ENCODE measurements at places on chromosomes 11 and 22. TPM values are rescaled to one million over a fixed set of nuclear protein-coding genes. Genes with fewer than 3 reads are reported as not detected.

GRCh38 chr11:8813658-8814057 lies 97.3 kb upstream of the AKIP1 start:
- no peak overlapping the region for H3K4me3 ChIP-seq
- DNase-seq, result peak; percentile 71
- H3K27me3 ChIP-seq, result no peaks in the 10 kb centered on the region
- H3K4me1 ChIP-seq, result peaks cover 17% of the 10 kb centered on the region
- H3K27ac ChIP-seq, result no peak overlapping the region

PKP3 gene
- 0.37 TPM for total RNA-seq

GRCh38 chr22:37892566-37893335 lies 13.3 kb upstream of the MICALL1 start:
- H3K27ac ChIP-seq, result no peak overlapping the region
- H3K36me3 ChIP-seq, result peaks cover 3% of the 10 kb centered on the region
- no peak for DNase-seq

PLEKHA7 gene
- 28.8 TPM for total RNA-seq

DNA sequence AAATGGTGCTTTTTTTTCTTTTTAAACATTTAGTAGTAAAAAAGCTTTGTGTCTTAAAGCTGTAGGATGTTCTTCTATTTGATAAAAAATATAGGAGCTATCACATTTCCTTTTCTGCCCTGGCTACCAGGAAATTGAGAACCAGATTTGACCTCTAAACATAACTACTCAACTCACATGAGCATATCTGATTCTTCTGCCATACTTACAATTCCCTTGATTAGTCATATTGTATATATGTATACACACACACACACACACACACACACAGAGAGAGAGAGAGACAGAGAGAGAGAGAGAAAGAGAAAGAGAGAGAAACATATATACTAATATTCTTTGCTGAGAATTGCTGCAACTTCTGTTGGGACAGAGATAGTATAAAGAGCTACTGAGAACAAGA lies 23.0 kb upstream of the GDPD4 start:
- H3K36me3 ChIP-seq, result peaks cover 3% of the 10 kb centered on the region
- H3K27me3 ChIP-seq, result no peaks in the 10 kb centered on the region
- no peak overlapping the region for H3K27ac ChIP-seq
- H3K4me3 ChIP-seq, result no peak overlapping the region

GRCh38 chr11:71298761-71299181 lies 46.4 kb upstream of the SHANK2 start:
- H3K27me3 ChIP-seq, result no peaks in the 10 kb centered on the region
- no peaks in the 10 kb centered on the region for H3K36me3 ChIP-seq
- no peaks in the 10 kb centered on the region for H3K4me1 ChIP-seq
- DNase-seq, result peak; percentile 4
- H3K4me3 ChIP-seq, result no peak overlapping the region

GRCh38 chr11:59894616-59895015 lies 16.0 kb downstream of the OOSP3 start:
- no peak overlapping the region for H3K4me3 ChIP-seq
- no peaks in the 10 kb centered on the region for H3K36me3 ChIP-seq
- peaks cover 3% of the 10 kb centered on the region for H3K27me3 ChIP-seq
- DNase-seq, result no peak
- no peaks in the 10 kb centered on the region for H3K4me1 ChIP-seq
